ENCODE measurements at places on chromosomes 1 and 21.
A peak's percentile ranks its signal among the peaks of the same experiment; 100 is the strongest.

DNA sequence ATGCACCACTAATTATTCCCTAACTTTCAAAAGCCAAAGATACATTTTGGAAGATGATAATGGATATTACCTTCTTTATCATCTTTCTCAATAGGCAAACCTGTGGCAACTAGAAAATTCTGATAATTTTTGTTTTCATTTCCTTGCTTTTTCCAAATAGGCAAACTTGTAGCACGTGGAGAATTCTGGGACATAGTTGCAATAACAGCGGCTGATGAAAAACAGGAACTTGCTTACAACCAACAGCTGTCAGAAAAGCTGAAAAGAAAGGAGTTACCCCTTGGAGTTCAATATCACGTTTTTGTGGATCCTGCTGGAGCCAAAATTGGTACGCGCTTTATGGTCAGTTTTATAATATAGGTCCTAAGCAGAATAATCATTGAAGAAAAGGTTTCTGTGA is 1.5 kb downstream of the FPGT start:
- ATAC-seq: no peak

DNA sequence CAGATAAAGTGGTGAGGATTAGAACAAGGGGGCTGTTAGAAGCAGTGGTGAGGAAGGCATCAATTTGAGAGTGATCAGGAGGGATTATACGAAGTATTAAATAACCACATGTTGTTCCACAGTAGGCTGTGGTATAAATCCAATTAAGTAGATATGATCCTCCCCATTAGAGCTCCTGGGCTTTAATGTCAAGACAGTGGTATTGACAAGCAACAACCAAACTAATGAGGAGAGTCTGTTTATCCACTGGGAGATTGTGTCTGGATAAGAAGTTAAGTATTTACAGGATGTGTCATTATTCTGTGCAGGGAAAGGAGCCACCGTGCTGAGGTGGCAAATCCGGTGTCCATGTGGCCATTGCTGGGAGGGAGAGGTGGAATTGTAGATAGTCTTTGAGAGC is 5.8 kb downstream of the ACTN2 start:
- no peak for ATAC-seq

DNA sequence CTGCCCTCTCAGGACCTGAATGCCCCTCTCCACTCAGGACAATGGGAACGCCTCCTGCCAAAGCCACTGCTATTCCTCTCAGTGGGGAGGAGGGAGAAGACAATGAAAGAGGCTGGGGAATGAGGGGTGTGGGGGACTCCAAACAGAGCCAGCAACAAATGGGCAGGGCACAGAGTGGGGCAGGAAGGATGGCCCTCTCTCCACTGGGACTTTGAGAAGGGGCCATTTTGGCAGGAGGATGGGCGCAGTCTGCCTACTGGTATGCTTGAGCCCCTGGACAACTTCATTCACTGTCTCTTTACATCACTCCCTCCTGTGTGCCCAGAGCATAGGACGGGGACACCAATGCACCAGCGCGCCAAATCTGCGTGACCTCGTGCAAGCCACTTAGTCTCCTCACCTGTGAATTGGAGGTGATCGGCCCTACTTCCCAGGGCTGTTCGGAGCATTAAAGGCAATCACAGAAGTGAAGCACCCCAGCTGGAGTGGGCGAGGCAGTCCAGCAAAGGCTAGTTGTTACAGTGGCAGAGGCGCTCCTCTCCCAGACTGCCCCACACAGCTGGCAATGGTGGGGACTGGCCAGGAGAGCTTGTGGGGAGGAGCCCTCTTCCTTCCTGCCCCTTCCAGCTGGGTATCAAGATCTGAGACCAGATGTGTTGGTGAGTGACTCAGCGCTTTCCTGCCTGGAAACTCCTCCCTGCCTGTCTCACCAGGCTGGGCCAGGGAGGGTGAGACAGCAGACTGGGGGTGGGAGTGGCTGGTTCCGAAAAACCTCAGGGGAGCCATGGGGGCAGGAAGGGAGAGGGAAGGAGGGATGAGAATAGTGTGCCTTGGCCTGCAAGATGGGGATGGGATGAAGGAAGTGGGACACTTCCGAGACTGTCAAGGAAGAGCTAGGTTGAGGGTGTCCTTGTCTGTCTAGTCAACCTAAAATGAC is 22.4 kb upstream of the SYNC start:
- peak; percentile 53 for ATAC-seq

DNA sequence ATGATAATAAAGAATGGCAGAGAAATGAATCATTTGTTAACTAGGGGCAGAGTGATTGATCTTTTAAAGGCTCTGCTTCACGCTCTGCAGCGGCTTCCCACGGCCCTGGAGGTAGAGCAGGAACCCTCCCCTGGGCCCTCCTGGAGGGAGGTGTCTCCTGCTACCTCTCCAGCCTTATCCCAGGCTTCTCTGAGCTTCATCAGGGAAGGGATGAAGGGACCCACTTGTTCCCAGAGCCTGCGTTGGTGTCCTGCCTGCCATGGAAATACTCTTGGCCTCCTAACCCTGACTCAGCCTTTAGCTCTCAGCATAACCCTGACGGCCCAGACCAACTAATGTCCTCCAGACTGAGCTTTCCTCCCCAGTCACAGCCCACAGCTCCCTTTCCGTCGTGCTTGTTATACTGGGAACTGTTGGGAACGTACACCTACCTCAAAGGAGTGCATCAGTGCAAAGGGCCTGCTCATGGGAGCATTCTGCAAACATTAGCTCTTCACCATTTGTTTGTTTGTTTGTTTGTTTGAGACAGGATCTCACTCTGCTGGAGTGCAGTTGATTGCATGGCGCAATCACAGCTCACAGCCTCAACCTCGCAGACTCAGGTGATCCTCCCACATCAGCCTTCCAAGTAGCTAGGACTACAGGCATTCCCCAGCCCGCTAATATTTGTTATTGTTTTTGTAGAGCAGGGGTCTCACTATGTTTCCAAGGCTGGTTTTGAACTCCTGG is 17.4 kb upstream of the HNRNPU start:
- ATAC-seq: no peak

DNA sequence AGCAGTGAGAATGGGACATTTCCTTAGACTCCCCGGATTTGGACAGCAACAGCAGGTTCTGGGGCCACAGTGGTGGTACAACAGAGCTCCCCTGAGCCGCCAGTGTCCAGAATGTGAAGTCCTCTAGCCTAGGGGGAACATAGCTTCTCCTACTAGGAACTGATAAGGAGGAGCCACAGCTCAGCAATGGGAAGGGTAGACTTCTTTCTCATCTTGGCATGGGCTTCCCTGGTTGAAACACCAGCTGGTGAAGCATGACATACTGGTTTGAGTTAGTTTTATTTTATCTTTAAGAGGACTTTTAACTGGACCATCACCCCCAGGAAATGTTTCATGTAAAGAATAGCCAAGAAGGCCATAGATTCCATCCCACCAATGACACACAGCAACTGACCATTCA is 68.4 kb downstream of the KCNJ15 start:
- ATAC-seq: no peak

DNA sequence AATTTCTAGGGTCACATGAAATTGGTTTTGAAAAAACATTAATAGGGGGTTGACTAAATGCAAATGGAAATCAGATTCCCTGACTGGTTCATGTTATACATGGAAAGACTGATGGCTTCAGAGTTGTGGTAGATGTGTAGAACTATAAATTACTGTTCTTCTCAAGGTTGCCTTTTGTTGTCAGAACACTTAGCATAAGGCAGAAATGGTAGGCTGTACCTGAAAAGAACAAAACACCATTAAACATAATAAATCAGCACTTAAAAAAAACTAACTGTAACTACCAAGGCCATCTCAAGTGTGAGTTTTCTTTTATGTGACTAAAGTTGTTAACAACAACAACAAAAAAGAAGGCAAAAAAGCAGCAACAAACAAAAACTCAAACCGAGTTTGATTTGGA is 111.8 kb downstream of the RPS6KC1 start:
- ATAC-seq: no peak

GRCh38 chr1:155026154-155026553 is 7.4 kb downstream of the DCST2 start:
- ATAC-seq: no peak

- no peak for ATAC-seq
Observed at GRCh38 chr1:56639211-56639610, 5.9 kb upstream of the PRKAA2 start.

- no peak for ATAC-seq
Observed at GRCh38 chr1:119516247-119516646, 9.2 kb downstream of the HSD3B1 start.

- ATAC-seq: no peak
Observed at GRCh38 chr1:3192825-3193224, 123.8 kb downstream of the PRDM16 start.

- no peak for ATAC-seq
Observed at GRCh38 chr1:220734571-220735326, 13.4 kb upstream of the MTARC2 start.

GRCh38 chr1:54402896-54403295 is 3.3 kb downstream of the SSBP3 start:
- no peak for ATAC-seq

GRCh38 chr1:166597516-166597915 is 241.8 kb upstream of the POGK start:
- no peak for ATAC-seq

DNA sequence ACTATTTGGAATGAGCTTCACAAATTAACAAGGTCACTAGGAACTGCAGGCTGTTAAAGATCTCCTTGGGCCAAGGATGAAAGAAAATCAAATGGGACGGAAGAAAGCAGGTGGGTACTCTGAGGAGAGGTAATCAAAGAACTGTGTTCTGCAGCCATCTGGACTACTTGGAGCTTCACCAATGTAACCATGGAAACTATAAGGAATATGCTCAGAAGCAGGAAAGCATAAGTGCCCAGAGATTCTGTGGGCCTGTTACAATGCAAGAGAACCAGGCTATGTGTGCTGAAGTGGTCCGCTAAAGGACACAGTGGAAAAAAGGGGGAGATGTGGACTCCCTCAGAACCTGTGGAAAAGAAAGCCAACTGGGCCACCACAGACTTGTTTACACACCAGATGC is 238.5 kb downstream of the PTGER3 start:
- no peak for ATAC-seq

GRCh38 chr1:204439621-204440375 is 28.2 kb upstream of the PPP1R15B start:
- ATAC-seq: no peak
